Activated gamma-delta T cell treated with Interleukin-2 at 50 U/mL for 16 hours (primary cell): ENCODE measurements at places on chromosomes 16 and 17.
A peak's percentile ranks its signal among the peaks of the same experiment; 100 is the strongest.

GRCh38 chr16:10964891-10965326 is 20.5 kb downstream of the CLEC16A start:
- no peak for DNase-seq

- DNase-seq: no peak
These were observed 32.5 kb upstream of the CCR7 start for GRCh38 chr17:40597556-40598300.

DNA sequence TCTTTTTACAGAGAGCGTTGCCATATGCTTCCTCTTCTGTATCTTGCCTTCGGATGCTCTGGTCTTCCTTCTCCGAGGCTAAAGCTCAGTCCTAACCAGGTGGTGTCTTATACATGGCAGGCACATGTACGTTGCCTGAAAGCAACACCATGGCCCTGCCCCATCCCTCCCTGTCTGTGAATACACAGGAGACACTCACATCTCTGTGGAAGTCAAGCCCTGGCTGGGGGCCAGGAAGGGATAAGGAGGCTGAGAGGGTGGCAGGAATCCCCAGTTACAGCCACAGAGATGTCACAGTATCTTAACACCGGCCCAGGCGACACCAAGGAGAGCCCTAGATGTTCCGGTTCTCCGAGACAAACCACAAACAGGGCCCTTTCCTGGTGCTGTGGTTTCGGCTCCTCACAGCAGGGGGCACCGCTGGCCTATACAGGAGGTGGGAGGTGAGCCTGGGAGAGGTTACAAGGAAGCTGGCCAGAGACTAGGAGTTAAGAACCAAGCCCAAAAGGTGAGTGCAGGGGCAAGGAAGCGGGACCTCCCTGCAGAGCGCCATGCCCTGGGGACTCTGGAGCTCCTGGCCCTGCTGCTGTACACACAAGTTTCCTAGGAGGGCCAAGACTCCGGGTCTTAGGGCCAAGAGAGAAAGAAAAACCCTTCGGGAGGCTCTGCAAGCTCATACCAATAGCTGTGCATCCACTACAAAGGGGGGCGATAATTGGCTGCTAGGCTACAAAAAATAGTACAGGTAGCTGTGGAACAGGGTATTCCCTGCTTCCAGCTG is 41.7 kb downstream of the SRL start:
- DNase-seq: no peak

GRCh38 chr16:48918520-48919258 is 308.7 kb upstream of the N4BP1 start:
- DNase-seq: no peak

DNA sequence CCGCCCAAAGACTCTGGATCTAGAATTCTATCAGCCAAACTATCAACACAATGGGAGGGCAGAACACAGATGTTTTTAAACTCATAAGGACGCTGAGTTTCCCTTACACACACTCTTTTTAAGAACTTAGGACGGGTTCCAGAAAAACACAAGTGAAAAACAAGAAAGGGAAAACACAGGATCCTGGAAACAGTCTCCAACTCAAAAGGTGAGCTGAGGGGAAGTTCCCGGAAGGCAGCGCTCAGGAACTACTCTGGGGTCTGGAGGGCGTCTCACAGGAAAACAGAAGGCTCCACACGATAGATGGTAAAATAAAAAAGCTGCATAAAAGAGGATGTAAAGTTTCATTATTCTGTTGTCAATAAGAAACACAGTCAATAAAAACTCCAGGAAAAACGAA is 80.2 kb upstream of the DOC2B start:
- DNase-seq: no peak

- peak; percentile 11 for DNase-seq
These were observed 149.6 kb upstream of the GNAO1 start for GRCh38 chr16:56041556-56042140.

DNA sequence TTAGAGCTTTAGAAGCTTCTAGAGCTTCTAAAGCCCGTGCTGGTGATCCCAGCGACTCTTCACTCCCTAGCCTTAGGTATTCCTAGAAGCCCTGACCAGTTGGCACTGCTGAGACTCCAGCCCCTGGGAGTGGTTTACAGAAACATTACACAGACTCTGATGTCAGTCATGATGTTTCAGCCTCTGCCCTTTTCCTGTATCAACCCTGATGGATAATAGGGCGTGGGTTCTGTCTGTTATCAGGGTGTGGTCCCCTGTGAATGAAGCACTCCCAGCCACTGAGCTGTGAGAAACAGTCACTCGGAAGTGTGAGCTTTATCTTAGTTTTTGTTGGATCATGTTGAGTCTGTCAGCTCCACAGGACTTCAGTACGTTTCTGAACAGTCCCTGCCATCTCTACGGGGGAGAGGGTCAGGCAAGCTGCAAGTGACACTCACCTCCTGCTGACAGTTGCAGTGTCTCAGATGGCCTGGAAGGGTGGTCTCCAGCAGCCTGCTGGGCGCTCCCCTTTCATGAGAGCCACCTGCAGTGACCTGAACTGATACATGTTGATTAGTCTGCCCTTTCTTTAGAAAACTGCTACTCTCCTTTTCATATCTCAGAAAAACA is 12.8 kb downstream of the GOSR2 start:
- DNase-seq: no peak

- no peak for DNase-seq
These were observed 121.1 kb downstream of the WWOX start for GRCh38 chr16:78220571-78220970.

GRCh38 chr16:83231729-83232128 is 576.0 kb upstream of the HSBP1 start:
- no peak for DNase-seq

- no peak for DNase-seq
These were observed 17.4 kb downstream of the ADAP2 start for GRCh38 chr17:30939051-30939689.

- no peak for DNase-seq
These were observed 3.1 kb downstream of the GLG1 start for GRCh38 chr16:74603848-74604247.

DNA sequence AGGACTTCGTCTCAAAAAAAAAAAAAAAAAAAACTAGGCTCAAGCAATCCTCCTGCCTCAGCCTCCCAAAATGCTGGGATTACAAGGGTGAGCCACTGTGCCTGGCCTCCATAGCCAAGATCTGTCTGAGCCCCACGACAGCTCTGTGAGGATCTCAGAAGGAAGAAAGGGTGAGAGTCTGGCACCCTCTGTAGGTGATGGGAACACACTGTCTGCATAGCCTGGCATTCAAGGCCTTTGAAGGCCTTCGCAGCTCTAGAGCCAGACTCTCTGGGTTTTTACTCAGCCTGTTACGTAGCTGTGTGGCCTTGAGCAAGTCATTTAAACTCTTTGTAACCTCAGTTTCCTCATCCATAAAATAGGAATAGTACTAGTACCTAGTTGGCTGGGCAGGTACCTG is 6.3 kb upstream of the XPO6 start:
- peak; percentile 59 for DNase-seq
